PC-3 (cell line): ENCODE measurements at places on chromosomes 4 and X. TPM values are rescaled to one million over a fixed set of nuclear protein-coding genes. Genes with fewer than 3 reads are reported as not detected.

DNA sequence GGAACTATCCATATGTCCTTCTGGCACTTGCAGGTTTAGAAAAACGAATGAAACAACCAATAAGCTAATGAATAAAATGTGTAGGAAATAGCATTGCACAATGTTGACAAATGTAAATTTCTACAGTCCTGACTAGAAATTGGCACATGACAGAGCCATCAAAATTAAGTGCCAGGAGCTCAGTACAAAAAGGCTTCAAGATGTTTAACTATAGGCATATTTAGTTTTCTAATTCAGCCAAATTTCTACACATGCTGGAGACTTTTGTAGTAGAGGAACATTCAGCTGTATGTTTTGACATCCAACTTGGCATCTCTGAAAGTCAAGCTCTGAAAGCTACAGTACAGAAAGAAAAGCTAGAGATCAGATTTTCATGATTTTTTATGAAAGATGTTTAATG is 1999.4 kb upstream of the AGA start:
- DNase-seq, result no peak

- DNase-seq, result no peak
These were observed 133.5 kb downstream of the FAM47B start for GRCh38 chrX:35076061-35076460.

- DNase-seq, result no peak
These were observed 160.6 kb upstream of the RPS6KA3 start for GRCh38 chrX:20427173-20427770.

- DNase-seq, result no peak
These were observed 23.4 kb upstream of the RHOH start for GRCh38 chr4:40173470-40173875.

F11 gene
- total RNA-seq, result not detected in 2 replicates

GEMIN8 gene
- 6.3 and 8.3 TPM in 2 replicates for total RNA-seq

DNA sequence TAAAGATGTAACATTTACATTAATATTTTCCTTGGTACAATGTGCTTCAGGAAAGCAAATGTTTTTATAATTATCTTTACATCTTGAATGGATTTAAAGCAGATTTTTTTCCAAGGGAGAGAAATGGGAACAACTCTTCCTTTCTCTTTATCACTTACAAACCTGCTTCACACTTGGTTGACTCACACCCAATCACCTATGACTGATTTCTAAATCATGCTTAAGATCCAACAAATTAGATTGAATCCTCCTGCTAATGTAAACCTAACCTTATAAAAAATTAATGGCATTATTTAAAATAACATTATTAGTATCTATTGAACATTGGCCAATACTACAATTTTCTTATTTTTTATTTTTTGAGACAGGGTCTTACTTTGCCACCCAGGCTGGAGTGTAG is 127.1 kb downstream of the INPP4B start:
- DNase-seq, result peak; percentile 39

- DNase-seq, result peak; percentile 62
These were observed 5.1 kb downstream of the USP27X start for GRCh38 chrX:49884290-49884862.

CLDN22 gene
- not detected in 2 replicates for total RNA-seq

DNA sequence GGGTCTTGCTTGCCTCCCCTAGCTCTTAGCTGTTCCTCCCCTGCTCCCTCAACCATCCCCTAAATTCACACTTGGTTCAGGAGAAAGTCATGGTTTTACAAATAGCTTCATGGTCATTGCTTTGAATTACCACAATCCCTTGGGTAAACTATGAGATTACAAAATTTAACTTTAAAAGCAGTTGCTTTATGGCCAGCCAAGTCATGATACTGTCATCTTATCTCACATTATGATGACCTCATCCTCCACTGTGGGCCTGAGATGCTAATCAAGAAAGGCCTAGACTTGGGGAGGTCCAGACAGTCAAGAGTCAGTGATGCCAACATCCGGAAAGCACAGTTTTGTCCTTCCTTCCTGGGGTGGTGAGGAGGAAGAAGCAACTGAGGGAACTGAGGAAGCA is 10.5 kb upstream of the FGF16 start:
- DNase-seq, result peak; percentile 79

DNA sequence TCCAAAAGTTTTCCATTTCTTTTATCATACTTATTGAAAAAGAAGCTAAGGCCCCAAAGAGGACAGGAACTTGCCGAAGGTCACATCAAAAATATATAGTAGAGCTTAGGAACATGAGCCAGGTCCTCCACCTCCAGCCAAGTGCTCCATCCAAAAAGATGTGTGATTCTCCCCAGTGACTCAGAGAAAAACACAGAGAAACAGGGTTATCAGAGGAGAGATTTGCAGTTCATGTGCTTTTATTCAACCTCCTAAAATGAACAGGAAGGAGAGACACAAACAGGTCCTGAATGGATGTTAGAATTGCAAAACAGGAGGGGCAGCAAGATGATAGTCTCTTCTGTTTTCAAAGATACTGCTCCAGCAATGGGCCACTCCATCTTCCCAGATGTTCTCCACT is 19.6 kb upstream of the FGF16 start:
- DNase-seq, result no peak

RTL3 gene
- not detected in 2 replicates for total RNA-seq

DNA sequence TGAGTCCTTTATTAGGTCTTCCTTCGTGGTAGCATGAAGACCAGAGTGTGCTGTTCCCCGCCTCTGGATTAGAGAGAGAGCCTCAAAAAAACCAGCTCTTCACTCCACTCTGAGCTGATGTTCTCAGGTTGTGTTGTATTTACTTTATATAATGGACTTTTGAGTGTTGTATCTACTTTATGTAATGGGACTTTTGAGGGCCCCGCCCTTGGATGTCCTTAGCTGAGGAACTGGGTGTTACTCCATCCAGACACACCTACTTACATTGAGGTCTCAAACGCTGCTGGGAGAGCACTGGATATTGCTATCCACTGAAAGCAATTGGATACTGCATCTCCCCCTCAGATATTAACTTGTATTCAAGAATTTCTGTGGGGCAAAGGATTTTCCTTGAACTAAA is 28.2 kb downstream of the ATP8A1 start:
- no peak for DNase-seq

FRMPD4 gene
- total RNA-seq, result 0.15 and 0.23 TPM in 2 replicates

PDCL2 gene
- total RNA-seq, result not detected in 2 replicates

GRCh38 chr4:16157609-16158503 is 68.4 kb downstream of the TAPT1 start:
- no peak for DNase-seq

PPARGC1A gene
- total RNA-seq, result not detected in 2 replicates

- peak; percentile 77 for DNase-seq
These were observed 348.1 kb upstream of the ATOH1 start for GRCh38 chr4:93480452-93480851.

GRCh38 chr4:104490096-104490769 is 4.5 kb downstream of the CXXC4 start:
- DNase-seq, result no peak

- DNase-seq, result peak; percentile 75
These were observed 5.7 kb downstream of the TCEANC start for GRCh38 chrX:13658602-13659001.

DNA sequence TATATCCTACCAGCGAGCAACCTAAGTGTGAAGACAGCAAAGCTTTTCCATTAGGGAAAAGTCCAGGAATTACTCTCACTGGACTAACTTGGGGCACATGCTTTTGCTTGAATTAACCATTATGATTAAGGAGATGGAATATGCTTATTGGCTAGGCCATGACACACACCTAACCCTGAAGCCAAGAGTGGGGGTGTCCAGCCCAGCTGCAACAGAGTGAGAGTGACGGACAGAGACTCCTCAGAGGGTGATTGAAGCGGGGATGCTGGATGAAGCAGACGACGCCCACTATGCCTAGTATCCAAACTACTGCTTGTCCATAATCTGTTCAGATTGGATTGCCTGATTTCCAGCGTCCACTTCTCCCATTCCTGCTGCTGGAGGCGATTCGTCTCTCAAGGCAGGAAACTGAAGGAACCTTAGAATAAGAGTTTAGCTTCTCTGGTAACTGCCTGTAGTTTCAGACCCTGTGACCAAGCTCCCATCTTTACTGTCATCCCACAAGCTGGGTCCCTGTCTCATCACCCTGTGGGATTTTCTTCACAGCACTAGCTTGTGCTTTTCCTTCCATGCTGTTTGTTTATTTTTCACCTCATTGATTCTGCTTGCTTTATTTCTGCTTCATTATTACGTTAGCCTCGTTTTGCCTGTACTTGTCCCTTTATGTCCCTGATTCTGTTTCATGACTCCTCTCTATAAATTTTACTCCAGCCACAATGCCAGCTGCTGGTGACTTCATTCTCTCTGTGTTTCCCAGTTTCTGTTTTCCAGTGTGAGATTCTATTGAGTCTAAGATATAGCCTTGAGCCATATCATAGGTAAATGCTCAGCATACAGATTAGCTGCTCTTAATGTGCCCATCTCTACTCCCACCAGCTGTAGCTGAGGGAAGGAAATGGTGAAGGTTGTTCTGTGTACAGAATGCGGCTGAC is 19.0 kb downstream of the FAM47E start:
- no peak for DNase-seq

GRCh38 chr4:168587411-168588125 is 90.7 kb downstream of the PALLD start:
- peak; percentile 95 for DNase-seq

GRCh38 chrX:131308980-131309379 is 19.9 kb upstream of the IGSF1 start:
- no peak for DNase-seq

- DNase-seq, result no peak
These were observed 22.9 kb downstream of the PABPC4L start for GRCh38 chr4:134178706-134179105.

FMR1 gene
- 24.4 and 37.7 TPM in 2 replicates for total RNA-seq

PDE6B gene
- total RNA-seq, result not detected in 2 replicates

GRCh38 chrX:29488919-29489318 is 726.4 kb upstream of the MAGEB2 start:
- DNase-seq, result no peak

GAGE12H gene
- total RNA-seq, result not detected in 2 replicates

GRCh38 chr4:168866635-168867034 is 143.4 kb downstream of the CBR4 start:
- no peak for DNase-seq

- DNase-seq, result no peak
These were observed 140.6 kb downstream of the ARSF start for GRCh38 chrX:3181846-3182245.

DNA sequence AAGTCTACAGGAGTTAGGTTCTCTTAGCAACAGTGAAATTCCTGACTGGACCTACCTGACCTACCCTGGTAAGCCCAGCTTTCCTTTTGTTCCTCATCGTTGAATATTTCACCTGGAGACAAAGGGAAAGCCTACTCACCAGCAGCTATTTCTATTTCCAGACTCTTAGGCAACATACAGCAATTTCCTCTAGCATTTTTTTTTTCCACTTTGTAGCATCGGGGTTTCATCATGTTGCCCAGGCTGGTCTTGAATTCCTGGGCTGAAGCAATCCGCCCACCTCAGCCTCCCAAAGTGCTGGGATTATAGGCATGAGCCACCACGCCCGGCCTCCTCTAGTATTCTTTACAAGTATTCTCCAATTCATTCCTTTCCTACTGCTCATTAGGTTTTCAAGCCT is 6.8 kb upstream of the S100G start:
- DNase-seq, result no peak

SH3RF1 gene
- 20.2 and 21.0 TPM in 2 replicates for total RNA-seq

GRCh38 chr4:53548662-53549061 is 42.6 kb downstream of the LNX1 start:
- no peak for DNase-seq

- DNase-seq, result peak; percentile 62
These were observed 31.5 kb downstream of the PRPS1 start for GRCh38 chrX:107659768-107660167.

DNA sequence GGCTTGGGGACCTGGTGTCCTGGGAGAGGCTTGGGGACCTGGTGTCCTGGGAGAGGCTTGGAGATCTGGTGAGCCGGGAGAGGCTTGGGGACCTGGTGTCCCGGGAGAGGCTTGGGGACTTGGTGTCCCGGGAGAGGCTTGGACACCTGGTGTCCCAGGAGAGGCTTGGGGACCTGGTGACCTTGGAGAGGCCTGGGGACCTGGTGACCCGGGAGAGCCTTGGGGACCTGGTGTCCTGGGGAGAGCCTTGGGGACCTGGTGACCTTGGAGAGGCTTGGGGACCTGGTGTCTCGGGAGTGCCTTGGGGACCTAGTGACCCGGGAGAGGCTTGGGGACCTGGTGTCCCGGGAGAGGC is 12.6 kb downstream of the SHOX start:
- DNase-seq, result no peak

GRCh38 chr4:152501846-152502536 is 33.9 kb downstream of the FBXW7 start:
- DNase-seq, result no peak

- DNase-seq, result no peak
These were observed 166.7 kb downstream of the RPA4 start for GRCh38 chrX:97050392-97050791.

PNMA6F gene
- total RNA-seq, result not detected in 2 replicates

DNA sequence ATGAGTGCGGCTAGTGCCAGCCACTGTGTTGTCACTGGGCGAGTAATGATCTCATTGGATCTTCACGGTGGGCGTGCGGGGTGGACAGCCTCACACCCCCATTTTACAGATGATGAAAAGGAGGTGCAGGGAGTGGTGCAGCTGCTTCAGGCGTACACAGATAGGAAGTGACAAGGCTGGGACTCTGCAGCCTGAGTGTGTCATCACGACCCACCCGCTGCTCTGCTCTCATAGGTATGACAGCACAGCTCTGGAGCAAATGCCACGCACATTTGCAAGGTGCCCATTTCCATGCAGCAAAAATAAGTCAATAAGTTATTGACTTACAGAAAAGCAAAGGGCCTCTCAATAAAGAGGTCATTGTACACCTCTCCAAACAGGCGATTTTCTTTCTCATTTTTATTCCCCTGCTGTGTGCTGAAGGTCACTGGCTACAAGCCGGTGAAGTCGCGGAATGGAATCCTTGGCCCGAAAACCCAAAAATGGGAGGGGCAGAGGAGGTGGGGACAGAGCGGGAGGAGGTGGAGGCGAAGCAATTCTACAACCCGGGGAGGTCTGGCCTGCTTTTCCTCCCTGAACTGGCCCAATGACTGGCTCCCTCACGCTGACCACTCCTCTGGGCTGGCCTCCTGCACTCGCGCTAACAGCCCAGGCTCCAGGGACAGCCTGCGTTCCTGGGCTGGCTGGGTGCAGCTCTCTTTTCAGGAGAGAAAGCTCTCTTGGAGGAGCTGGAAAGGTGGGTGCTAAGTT is at the start of gene SOD3:
SOD3 (plus strand) TSS at position 658 of the 750 bp plus-strand sequence. CDS start 3,949 bp downstream, outside the sequence.
- peak; percentile 86 for DNase-seq

DNA sequence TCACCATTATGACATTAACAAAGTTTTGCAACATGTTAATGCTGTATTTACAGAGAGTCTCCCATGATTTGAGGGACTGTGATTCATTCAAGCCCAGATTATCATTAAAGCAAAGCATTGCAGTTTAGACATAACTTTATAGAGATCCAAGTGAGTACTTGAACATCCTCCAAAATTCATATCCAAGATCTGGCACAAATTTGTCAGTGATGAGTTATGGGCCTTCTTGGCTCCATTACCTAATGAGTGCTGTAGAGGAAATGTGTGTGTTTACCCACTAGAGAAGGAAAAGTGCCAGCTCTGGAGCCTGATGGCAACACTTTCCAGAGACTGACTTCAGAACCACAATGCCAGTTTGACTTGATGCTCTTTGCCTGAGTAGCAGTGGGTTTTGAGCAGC is 432.3 kb downstream of the GALNTL6 start:
- DNase-seq, result peak; percentile 6

GRCh38 chrX:74251006-74251930 is 52.7 kb upstream of the ZCCHC13 start:
- peak; percentile 38 for DNase-seq

- DNase-seq, result peak; percentile 2
These were observed 381.3 kb upstream of the INTU start for GRCh38 chr4:127251423-127251822.

- DNase-seq, result peak; percentile 12
These were observed 613 bp downstream of the GLRB start for GRCh38 chr4:157076578-157076947.

GRCh38 chrX:114268643-114269042 is 315.2 kb upstream of the HTR2C start:
- no peak for DNase-seq
